Stimulated activated CD4-positive, alpha-beta T cell treated with anti-CD3 and anti-CD28 coated beads, Interleukin-15, amount 100 ng/mL, for 1 hour (primary cell): ENCODE measurements at places on chromosomes 12 and 14.

DNA sequence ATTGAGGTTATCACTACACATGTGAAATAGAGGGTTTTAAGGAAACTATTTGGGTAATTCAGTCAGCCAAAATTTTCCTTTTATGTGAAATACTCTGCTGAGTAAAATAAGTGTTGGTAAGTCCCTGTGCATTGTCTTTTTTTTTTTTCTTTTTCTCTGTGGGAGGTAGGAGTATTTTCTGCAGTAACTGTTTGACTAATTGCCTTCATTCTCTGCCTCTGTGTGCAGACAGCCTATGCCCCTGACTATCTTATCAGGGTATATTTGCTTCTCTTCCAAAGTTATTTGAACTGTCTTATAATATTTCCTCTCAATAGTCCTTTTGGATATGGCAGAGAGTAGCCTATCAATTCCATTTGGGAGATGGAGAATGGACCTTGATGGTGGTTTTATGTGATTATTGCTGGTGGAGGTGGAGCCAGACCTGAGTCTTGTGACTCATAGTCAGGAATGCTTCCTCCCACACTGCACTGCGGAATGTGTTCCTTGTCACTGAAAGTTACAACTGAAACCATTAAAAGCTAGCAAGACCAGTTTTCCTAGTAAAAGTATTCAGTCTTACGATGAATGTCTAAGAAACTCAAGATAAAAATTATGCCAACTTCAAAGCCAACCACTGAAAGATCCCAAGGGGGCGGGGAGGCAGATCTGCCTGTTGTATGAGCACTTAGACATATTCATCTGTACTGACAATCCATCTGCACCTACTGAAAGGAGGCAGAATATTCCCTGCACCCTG, 40.9 kb upstream of the STXBP6 start:
- no peak for DNase-seq

DNA sequence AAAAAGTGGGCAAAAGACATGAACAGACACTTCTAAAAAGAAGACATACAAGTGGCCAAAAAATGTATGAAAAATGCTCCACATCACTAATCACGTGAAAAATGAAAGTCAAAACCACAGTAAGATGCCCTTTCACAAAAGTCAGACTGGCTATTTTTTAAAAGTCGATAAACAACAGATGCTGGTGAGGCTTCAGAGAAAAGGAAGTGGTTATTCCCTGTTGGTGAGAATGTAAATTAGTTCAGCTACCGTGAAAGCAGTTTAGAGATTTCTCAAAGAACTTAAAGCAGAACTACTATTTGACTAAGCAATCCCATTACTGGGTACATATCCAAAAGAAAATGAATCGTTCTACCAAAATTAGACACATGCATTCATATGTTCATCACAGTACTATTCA, 237.0 kb downstream of the KIF21A start:
- no peak for DNase-seq

DNA sequence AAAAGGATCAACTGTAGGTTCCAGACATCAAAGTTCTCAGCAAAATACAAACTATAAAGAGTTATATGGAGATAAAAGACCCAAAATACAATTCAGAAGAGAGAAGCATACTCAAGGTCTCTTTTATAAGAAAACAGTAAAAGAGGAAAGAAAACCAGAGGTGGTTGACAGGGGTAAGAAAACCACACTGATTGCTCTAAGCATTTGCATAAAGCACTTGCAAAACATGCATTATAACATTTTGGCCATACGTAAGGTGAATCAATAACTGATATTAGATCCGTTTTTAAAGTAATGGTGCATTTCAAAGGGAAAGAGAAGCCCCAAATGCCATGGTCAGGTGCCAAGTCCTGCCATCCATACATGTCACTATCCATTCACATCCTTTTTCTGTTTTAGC, 5.9 kb downstream of the DDHD1 start:
- DNase-seq, result no peak

DNA sequence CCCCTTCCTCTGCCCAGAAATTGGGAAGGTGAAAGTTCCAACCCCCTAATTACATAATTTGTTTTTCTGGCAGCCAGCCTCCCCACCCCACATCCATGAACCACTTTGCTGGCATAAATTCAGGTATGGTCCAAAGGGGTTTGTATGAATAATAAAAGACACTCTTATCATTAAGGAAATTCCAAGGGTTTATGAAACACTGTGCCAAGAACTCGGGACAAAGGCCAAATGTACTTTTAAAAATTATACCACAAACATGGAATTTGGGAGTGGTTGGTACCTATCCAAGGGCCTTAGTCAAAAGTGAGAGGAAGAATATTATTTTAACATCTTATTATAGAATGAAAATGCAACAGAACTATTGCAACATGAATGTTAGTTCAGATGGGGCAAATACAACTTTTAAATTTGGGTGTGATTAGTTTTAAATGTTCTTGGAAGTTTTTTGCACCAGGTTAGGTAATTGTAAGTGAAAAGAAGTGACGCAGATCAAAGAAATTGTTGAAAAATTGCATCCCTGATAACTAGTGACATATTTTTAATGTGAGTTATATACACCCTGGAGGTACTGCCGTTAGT, 217.8 kb downstream of the TMEM117 start:
- DNase-seq, result no peak

DNA sequence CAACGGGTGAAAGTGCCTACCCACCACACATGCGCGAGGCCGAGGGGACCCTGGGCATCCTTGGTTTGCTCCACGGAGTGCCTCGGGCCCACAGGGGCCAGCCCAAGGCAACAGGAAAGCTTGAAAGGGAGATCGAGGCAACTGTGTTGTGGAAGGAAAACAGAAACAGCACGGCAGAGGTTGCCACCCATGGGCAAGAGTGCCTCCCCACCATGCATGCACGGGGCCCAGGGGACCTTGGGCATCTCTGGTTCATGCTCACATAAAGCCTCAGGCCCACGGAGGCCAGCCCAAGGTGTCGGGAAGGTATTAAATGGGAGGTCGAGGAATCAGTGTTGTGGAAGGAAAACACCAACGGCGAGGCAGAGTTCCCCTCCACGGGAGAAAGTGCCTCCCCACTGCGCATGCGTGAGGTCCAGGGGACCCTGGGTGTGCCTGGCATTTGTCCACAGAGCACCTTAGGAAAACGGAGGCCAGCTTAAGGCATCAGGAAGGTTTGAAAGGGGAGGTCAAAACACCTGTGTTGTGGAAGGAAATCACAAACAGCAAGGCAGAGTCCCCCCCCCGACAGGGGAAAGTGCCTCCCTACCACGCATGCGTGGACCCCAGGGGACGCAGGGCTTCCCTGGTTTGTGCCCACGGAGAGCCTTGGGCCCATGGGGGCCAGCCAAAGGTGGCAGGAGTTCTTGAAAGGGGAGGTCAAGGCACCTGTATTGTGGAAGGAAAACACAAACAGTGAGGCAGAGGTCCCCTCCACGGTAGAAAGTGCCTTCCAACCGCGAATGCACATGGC, 367.3 kb downstream of the ALG10 start:
- DNase-seq, result no peak

DNA sequence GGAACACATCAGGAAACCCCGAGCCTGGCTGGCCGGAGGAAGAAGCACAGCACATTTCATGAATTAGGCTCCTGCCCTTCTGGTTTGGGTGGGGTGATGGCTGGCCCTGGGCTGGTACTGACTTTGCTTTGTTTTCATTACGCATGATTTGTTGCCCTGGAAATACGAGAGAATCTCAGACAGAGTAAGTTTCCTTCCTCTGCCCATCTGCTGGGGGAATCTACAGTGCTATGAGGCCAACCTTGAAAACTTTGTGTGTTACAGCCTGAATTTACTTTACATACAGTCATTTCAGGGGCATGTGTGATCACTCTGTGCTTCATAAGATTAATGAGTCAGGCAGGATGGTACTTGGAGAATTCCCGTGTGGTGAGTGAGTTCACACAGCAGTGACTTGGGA, 20.5 kb upstream of the SLC5A8 start:
- no peak for DNase-seq

DNA sequence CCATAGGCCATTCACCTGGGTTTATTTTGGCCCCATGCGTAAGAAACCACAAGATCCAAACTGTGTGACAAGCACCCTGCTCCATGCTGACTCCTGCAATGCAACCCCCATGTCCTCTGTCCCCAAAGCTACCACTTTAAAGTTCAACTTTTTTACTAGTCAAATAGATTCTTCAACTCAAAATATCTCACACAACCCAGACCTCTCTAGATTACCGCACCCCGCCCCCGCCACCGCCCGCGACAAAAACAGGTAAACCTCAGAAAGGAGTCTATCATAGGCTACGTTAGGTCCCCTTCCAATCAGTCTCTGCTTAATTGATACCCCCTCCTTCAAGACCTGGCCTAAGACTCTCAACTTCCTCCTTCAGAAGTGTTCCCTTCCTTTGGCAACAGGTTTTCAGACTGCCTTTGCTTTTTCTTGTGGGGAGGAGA, 2.2 kb downstream of the ZFP36L1 start:
- peak; percentile 69 for DNase-seq

DNA sequence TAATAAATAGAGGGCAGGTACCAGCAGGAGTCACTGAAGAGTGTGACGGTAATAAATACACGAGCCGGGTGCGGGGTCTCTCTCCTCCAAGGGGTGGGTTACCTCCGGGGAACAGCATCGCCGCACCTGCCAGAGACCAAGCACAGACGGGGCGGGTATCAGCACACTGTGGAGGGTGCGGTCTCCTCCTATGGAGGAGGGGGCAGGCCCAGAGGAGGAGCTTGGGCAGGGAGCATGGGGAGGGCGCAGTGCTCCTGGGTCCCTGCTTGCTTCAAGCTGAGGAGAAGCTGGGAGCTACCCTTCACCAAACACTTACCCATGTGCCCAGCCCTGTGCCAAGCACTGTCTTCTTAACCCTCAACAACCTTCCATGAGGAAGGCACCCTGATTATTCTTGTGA, 12.8 kb downstream of the PGF start:
- no peak for DNase-seq

DNA sequence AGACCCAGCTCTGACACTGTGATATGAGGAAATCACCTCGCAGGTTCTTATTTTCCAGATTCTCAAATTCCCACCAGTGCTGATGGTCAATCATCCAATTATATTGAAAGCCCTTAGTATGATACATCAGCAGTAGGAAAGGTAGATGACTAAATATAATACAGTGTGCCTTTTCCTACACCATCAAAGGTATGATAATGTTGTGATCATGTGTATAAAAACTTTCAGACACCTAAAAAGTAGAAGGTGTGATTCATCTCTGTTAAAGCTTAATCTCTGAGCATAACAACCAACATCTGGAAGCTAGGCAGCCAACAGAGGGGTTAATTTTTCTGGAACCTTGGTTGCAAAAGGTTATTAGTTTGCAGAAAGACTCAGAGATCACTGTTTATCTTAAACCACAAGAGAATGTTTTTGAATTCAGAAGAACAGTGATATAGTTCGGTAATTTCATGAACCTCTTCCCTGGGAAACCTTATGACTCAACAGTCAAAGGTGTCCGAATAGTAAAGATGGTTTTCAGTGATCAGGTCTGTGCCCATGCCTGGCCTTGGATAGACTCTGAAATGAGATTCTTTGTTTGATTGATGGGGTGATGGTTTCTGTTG, 122.5 kb downstream of the ETV6 start:
- no peak for DNase-seq

DNA sequence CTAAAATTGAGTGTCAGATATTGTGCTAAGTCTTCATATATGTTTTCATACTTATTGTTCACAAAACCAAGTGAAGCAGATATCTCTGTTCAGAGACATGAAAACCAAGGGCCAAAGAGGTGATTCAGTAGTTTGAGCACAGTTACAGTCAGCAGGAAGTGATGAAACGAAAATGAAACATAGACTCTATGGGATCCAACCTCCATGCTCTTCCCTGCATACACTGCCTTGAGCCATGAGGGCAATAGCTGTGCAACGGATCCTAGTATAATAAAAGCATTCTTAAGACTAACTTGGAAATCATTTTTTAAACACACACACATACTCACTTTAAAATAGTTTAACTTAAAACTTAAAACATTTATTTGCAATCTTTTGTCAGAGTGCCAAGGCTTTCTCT, 27.9 kb downstream of the ESR2 start:
- no peak for DNase-seq

GRCh38 chr12:128402486-128403243, 135.7 kb downstream of the TMEM132C start:
- DNase-seq, result no peak

DNA sequence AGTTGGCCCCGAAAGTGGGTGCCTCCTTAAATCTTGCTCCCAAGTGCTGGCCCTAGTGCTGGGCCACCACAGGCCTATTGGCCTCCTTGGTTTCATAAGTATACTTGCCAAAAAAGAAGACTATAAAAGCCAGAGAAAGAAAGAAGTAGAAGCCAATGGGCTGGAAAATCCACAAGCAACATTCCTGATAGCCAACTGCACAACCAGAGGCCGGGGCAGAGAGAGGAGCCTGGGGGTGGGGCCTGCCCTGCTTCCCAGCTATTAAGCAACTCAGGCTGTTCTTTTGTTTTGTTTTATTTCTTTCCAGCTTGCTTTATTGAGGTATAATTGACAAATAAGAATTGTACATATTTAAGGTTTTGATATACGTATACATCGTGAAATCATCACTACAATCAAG, 177.2 kb upstream of the NTF3 start:
- no peak for DNase-seq

GRCh38 chr12:52783563-52784316, 6.6 kb upstream of the KRT76 start:
- DNase-seq, result no peak

DNA sequence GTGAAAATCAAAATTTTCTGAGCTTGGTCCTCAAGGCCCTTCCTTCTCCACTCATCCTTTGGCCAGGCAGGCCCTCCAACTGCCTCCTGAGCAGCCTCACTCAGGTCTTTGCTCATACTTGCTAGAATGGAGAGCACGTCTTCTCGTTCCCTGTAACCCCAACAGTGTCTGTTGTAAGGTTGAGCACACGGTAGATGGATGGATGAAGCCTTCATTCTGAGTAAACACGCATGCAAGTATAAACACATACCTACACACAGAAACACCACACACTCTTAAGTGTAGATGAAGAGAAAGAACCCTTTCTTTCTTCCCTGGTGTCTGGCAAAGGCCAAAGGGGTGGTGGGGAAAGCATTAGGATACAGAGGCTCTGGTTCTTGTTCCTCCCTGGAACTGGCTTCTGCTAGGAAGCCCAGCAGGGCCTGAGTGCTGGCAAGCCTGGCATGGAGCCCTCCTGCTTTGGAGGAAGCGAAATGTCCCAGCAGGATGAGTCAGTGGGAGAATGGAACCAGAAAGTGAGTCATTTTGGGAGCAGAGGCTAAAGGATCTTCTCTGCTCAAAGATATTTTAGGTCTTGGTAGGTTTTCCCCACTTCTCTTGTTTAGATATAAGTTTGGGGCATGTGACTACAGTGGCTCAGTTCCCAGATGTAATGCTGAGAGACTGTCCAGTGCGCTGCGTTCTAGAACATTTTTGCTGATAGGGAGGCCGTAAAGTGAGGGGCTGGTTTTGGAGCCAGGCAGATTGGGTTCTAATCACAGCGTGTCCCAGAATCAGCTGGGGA, 127.4 kb downstream of the CACNA1C start:
- no peak for DNase-seq

DNA sequence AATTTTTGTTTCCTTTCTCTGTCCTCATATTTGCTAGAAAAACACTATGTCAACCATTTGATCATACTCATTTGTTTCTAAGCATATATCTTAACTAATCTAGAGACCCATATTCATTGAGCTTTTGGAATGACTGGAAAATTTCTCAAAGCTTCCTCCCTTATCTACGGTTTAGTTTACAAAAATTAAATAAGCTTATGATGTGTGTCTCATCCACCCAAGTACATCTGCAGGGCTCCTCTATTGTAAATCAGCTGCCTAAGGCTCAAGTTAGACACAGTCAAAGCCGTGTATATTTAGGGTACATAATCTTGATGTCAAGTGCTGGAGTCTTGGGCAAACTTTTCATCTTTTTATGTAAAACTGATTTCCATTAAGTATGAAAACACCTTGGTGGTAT, 370.5 kb downstream of the DIO2 start:
- no peak for DNase-seq
